Hematopoietic multipotent progenitor cell treated with erythropoietin and hydrocortisone succinate and interleukin-3 and kit ligand, for 4 days (in vitro differentiated cells): ENCODE measurements at places on chromosomes 6 and 20.

DNA sequence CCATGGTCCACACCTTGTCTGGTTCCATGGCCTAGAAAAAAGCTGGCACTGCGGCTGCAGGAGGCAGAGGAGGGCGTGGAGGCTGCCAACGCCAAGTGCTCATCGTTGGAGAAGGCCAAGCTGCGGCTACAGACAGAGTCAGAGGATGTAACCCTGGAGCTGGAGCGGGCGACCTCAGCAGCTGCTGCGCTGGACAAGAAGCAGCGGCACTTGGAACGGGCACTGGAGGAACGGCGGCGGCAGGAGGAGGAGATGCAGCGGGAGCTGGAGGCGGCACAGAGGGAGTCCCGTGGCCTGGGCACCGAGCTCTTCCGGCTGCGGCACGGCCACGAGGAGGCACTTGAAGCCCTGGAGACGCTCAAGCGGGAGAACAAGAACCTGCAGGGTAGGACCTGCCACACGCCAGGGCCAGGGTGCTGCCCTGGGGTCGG, 43.4 kb downstream of the MYH7B start:
- DNase-seq = no peak

- no peak for DNase-seq
Measured at GRCh38 chr6:131549811-131550210, 23.2 kb upstream of the ARG1 start.

GRCh38 chr6:80540700-80541099, 434.2 kb downstream of the BCKDHB start:
- no peak for DNase-seq

- DNase-seq = no peak
Measured at GRCh38 chr6:87243812-87244211, 78.6 kb upstream of the SMIM8 start.

DNA sequence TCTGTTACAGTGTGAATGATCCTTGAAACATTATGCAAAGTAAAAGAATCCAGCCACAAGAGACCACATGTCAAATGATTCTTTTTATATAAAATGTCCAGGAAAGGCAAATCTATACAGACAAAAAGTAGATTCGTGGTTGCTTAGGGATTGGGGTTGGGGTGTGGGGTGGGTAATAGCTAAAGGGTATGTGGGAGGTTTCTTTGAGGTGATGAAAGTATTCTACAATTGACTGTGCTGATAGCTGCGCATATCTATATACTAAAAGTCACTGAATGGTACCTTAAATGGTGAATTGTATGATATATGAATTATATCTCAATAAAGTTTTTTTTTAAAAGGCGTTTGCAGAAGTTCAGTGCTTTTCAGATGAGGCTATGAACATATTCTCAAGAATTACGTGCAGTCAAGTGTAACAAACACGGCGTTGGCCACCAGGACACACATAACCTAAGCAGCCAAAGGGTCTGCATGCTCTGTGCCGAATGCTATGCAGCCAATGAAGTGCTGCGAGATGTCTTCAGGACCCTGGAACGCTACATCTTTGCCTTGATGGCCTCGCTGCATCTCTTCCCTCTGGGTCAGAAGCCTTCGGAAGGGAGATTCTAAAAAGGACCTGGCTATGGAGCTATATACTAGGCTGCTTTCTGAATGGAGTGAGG, 96.9 kb downstream of the SCML4 start:
- DNase-seq = no peak
